Central memory CD4-positive, alpha-beta T cell (primary cell): ENCODE measurements at places on chromosomes 12 and 14.

GRCh38 chr12:92359581-92360209, 214.0 kb upstream of the BTG1 start:
- DNase-seq = no peak

DNA sequence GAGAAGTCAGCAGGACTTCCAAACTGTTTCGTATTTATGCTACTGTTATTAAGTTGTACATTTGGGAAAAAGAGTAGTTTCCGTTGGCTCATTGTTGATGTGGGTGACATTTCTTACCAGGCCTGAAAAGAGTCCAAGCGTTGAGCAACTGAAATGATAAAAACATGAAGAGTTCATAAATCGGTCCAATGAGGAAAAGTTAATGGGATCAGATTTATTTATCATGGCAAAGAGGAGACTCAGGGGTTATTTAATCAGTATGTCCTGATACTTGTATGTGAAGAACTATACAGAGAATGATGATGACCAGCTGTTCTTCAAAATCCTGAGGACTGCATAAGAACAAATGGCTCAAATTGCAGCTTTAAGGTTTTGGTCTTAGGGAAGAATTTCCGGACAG, 7.7 kb downstream of the VRK1 start:
- no peak for DNase-seq

- DNase-seq = no peak
Measured at GRCh38 chr12:119294211-119294610, 40.3 kb upstream of the CCDC60 start.

- no peak for DNase-seq
Measured at GRCh38 chr12:38886064-38886463, 19.3 kb downstream of the CPNE8 start.

DNA sequence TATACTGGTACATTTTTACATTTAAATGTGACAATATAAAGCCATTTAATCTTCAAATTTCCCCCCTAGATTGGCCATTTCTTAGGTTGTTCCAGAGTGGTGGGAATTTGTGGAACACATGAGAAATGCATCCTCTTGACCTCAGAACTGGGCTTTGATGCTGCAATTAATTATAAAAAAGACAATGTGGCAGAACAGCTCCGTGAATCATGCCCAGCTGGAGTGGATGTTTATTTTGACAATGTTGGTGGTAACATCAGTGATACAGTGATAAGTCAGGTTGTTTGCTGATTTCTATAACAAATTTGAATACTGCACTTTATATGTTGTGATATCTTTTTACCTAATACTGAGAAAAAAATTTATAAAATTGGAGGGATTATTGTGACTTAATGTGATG, 7.6 kb upstream of the ZNF410 start:
- no peak for DNase-seq

GRCh38 chr14:23121361-23121771, 2.3 kb upstream of the CEBPE start:
- no peak for DNase-seq

DNA sequence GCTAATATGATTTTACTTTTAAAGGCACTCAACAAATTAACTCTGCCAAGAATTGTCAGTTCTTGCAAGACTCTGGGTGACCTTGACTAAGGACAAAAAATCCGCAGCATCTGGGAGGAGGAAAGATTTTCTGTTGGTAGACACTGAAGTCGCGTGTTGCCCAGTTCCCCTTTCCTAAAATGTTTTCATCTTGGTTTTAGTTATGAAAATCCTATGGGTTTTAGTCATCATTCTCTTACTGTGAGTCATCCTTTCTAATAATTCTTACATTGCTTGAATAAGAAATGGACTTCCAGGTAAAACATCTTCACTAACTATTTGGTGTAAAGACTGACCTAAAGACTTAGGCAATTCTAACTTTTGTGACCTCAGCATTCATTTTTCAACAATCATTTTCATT, 9.1 kb downstream of the GSG1 start:
- no peak for DNase-seq

- peak; percentile 1 for DNase-seq
Measured at GRCh38 chr14:66539034-66539433, 31.1 kb downstream of the GPHN start.

GRCh38 chr14:79825046-79825521, 386.2 kb downstream of the DIO2 start:
- no peak for DNase-seq

- DNase-seq = no peak
Measured at GRCh38 chr12:108127654-108128053, 1.4 kb upstream of the WSCD2 start.

- no peak for DNase-seq
Measured at GRCh38 chr14:67806246-67806645, 10.1 kb downstream of the ZFYVE26 start.
